ENCODE measurements at places on chromosomes 5 and 9.

- DNase-seq, result no peak
Observed at GRCh38 chr5:113218906-113219517, 215.8 kb downstream of the TSSK1B start.

DNA sequence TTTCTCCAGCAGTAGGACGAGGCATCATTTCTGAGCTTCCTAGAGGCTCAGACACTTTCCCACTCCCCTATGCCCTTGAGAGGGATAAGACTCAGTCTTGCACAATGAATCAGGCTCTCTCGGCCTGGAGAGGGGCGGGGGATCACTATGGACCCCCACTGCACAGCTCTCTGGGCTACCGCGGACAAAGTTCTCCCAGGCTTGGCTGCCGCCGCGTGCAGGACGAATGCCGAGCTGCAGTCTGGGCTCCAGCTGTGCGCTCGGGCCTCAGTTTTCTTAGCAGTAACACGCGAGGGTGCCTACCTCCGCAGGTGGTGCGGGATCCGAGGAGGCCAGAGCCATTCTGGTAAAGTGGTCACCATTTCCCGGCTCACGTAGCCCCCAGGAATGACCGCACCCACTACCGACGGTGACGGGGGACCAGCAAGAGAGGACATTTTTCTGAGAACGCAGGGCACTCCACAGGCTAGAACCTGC, 3.4 kb upstream of the MYORG start:
- DNase-seq, result no peak

DNA sequence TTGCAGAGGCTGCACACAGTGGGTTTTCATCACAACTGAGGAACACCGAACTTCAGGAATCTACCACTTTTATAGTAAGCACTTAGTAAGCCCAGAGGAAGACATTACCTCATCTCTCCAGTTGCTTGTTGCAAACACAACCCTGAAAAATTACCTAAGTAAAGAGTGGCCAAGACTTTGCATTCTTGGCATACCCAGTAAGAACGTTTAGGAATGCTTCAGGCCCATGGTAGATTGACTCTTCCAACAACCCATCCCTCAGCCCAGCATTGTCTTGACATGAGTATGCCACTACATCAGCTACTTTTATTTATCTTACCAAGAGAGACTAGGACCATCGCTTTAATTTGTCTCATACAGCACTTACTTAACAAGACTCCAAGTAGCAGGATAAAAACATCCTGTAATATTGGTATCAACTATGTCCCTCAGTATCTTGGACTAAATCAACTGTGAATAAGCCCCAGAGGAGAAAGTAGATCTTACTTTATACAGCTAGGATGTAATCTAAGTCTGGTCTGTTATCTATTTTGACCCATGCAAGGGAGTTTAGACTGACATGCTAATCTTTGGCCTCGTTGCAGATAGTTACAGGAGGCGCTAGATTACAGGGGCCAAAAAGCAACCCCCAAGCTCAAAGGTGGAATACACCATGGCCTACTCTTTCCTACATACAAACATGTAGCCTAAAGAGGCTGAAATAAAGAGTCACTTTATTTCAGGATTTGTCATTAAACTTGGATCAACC, 114.9 kb downstream of the INVS start:
- no peak for DNase-seq

GRCh38 chr9:111871499-111871855, 25.1 kb upstream of the UGCG start:
- no peak for DNase-seq

- DNase-seq, result peak; percentile 74
Observed at GRCh38 chr5:97071101-97071500, 71.3 kb downstream of the LIX1 start.

All from RKO (cell line).